DMS 273 treated with DMSO at 0.1 percent for 48 hours (cell line): ENCODE measurements at places on chromosomes 1 and 21.

DNA sequence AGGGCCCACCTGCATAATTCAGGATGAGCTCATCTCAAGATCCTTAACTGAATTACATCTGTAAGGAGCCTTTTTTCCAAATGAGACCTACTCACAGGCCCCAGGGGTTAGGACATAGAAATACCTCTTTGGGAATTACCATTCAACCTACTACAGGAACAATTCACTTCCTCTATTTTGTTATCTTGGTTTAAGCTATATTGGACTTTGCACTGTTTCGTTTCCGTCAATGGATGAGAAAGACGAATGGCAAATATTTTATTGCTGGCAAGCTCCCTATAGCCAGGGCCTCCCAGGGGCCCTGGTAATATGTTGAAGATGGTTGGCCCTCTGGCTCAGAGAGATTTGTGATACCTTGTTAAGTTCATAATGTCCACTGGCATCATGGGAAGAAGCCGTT, 384.2 kb upstream of the DUSP10 start:
- DNase-seq = no peak

GRCh38 chr1:2880812-2881295, 79.4 kb upstream of the TTC34 start:
- DNase-seq = no peak

DNA sequence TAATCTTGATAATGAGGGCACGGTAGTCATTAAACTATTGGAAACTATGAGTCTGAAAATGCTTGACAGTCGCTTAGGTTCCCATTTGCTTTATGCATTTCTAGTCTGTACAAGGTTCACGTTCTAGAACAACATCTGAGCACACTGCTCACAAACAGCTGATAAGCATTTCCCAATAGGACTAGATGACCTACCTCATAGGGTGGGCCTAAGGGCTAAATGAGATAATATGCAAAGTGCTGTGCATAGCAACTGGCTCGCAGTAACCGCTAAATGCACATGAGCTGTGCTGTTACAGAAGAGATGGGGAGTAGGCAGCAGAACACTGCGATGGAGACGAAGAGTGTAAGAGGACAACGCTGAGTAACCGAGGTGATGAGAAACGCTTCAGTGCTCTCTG, 628.0 kb downstream of the SMYD3 start:
- no peak for DNase-seq

- no peak for DNase-seq
These were observed 671.7 kb downstream of the SMYD3 start for GRCh38 chr1:245835386-245835785.

- no peak for DNase-seq
These were observed 153.3 kb downstream of the NR5A2 start for GRCh38 chr1:200180821-200181220.

- no peak for DNase-seq
These were observed 85.0 kb downstream of the PCP4 start for GRCh38 chr21:39952265-39952664.
